Stimulated activated naive CD8-positive, alpha-beta T cell treated with anti-CD3 and anti-CD28 coated beads, Interleukin-15, Interleukin-2, amounts not matched to agents 100 U/mL and 50 U/mL, for 24 hours (primary cell): ENCODE measurements at places on chromosomes 3 and 15.

DNA sequence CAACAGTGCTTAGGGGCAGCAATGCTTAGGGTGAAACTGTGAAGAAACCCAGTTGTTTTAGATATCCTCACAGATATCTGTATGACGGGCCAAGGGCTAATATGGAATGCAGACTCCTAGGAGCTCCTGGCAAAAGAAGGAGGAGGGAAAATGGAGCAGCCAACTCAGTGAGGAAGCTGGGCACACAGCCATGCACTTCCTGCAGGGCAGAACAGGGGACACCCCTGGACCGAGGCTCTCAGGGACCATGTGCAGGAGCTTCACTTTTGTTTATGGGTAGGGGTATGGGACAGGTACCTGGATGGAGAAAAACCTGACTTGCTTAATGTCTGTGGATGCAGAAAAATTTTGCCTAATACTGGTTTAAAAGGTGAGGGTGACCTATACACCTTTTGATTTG, 20.2 kb downstream of the NIPA1 start:
- no peak for DNase-seq

- no peak for DNase-seq
Observed at GRCh38 chr3:9091486-9092235, 128.4 kb upstream of the RAD18 start.

DNA sequence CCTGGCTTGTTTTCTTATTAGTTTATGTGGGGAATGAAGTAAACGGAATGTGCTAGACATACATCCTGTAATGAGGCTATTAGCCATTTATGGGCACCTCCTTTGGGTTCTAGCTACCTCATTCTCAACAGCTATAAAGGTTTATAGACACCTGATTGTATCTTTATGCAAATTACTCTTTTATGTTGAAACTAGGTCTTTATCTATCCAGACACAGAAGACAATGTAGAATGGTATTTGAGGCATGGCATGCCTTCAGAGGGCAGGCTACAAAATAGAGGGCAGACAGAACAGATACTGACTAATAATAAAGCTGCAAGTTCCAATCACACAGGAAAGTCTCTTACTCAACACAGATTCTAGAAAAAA, 27.1 kb downstream of the TBC1D2B start:
- DNase-seq: no peak

- DNase-seq: no peak
Observed at GRCh38 chr3:152656214-152656971, 178.5 kb upstream of the P2RY1 start.

DNA sequence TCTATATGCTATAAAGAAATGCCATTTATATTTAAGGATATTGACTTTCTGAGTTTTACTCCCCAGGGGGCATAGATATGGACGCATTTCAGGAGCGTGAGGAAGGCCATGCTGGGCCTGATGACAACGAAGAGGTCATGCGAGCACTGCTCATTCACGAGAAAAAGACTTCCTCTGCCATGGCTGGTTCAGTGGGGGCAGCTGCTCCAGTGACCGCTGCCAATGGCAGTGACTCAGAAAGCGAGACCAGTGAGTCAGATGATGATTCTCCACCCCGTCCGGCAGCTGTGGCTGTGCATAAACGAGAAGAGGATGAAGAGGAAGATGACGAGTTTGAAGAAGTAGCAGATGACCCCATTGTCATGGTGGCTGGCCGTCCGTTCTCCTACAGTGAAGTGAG, 38.4 kb downstream of the GTF2E1 start:
- DNase-seq: no peak

GRCh38 chr15:32909431-32909830, 191.6 kb downstream of the GREM1 start:
- no peak for DNase-seq

DNA sequence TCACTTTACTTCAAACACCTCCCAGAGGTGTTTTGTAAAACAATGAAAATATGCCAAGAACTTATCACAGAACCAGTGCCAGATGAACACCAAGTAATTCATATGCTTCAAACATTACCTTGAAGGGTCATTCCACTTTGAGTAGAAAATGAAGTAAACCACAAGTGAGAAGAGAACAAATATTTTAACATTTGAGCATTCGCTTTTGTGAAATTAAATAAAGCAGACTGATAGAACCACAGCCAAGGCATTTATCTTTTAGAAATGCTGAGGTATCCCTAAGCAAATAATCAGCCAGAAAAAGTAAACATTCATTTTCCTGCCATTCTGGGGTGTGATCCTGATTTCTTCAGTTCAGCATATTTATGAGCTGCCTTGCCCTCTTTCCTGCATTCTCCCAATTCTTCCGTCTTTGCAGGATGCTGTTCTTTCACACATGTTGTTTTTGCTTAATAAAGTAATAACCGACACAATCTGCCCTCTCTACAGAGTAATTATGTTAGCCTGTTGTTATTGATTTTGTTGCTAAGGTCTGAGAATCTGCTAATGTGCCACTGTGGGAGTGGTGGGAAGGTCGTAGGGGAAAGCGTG, 235.6 kb upstream of the TGFBR2 start:
- DNase-seq: no peak

DNA sequence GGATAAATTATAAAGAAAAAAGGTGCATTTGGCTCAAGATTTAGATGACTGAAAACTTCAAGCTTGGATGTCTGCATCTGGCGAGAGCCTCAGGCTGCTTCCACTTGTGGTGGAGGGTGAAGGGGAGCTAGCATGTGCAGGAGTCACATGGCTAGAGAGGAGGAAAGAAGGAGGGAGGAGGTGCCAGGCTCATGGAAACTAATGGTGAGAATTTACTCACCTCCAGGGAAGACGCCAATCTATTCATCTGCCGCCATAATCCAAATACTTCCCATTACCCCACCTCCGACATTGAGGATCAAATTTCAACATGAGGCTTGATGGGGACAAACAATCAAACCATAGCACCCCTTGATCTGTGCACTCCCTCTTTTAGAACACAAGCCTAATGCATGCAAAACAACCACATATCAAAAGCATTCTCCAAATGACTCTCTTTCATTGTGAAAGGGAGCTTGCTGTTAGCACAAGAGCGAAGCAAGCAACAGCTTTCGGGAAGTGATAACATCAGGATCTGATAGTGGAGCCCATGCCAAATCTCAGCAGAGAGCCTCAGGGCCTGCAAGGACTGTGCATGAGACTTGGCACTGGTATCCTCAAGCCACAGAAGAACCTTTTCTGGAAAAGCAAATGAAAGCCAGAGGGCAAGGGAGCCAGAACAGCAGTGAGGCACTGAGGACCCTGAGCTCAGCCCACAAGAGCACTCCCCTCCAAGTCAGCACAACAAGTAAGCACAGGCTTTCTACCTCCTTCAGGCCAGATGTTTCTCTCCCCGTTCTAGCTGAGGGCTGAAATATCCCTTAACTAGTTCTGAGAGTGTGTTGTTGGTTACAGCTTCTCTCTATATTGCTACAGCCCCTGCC, 50.2 kb upstream of the THBS1 start:
- no peak for DNase-seq
